ENCODE measurements at places on chromosomes 2 and 18.

DNA sequence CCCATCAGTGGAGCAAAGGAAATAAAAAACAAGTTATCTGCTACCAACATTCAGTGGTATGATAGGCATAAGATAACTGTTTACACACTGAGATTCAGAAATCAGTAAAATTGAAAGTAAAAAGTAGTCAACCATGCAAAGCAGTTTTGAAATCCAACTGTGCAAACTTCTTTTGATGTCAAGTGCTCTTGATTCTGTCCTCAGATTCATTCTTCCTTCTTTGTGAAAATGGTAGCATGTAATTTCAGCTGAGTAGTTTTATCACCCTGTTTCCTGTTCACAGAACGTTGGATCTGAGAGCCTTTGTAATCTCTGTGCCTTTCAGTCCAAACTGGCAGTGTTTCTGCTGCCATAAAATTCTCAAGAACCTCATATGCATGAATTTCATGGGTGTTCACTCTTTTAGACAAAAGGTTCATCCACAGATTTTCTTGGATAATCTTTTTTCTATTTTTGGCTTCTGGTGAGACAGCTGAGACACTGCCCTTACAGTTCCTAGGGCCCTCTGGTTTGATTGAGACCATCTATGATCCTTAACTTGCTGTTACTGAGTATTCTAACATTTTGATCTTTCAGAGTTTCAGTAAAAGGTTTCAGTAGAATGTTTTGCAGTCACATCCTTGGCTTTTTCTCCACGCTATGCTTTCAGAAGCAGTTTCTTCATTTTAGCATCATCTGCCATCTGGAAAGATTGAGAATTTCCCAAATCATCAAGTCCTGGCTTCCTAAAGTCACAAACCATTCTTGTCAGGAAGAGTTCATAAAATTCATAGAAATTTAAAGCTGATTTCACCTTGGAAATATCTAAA is 272.3 kb upstream of the EPHA4 start:
- no peak for DNase-seq

DNA sequence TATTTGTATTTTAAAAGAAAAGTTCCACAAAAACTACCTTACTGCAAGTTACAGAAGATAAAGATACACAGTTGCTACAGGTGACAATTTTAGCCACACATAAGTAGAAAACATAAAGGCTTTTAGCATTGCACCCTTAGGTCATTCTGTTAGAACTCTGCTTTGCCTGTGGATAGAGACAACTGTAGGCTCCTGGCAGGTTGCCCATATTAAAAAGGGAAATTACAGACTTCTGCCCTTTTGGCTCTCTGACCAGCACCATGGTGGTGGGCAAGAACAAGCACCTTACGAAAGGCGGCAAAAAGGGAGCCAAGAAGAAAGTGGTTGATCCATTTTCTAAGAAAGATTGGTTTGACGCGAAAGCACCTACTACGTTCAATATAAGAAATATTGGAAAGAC is 223.3 kb downstream of the MC4R start:
- DNase-seq, result no peak

DNA sequence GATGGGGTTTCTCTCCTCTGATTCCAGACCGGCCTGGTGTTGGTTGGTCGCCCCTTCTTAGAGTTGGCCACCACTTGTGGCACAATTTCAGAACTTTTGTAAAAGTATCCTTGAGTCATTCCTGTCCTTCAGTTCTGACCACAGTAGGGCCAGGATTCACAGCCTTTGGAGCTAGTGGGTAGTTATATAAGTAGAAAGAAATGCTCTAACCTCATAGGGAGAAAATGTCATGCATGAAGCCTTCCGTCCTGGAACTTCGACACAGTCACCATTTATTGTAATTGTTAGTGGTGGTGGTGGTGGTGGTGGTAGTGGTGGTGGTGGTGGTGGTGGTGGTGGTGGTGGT is 65.4 kb downstream of the EPAS1 start:
- no peak for DNase-seq

DNA sequence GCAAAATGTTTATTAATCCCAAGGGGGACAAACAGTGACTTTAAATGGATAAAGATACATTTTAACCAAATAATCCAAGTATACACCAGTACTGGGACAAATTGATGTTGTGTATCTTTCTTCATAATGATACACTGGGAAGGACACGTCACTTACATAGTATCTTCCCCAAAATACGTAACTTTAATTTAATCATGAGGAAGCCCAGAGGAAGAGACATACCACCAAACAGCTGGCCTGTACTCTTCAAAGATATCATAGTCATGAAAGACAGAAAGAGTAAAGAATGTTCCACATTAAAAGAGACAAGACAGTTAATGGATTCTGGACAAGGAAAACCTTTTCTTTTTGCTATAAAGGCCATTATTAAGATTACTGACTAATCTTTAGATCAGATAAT is 37.1 kb downstream of the AGFG1 start:
- no peak for DNase-seq

DNA sequence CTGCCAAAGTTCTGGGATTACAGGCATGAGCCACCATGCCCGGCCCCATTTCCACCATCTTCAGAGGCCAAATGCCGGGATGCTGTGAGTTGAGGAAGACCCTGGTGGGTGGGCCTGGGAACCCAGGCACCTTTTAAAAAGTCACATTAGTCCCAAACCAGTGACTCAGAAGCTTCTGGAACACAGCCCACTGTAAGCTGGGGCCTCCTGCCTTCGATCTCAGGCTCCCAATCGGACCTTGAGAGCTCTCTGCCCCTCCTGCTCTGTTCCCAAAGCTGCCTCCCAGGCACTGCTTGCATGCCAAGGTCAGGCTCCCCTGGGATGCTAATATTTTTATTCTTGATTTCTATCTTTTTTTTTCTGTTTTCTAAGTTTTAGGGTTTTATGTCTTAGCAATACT is 4.2 kb downstream of the ADCY3 start:
- no peak for DNase-seq

DNA sequence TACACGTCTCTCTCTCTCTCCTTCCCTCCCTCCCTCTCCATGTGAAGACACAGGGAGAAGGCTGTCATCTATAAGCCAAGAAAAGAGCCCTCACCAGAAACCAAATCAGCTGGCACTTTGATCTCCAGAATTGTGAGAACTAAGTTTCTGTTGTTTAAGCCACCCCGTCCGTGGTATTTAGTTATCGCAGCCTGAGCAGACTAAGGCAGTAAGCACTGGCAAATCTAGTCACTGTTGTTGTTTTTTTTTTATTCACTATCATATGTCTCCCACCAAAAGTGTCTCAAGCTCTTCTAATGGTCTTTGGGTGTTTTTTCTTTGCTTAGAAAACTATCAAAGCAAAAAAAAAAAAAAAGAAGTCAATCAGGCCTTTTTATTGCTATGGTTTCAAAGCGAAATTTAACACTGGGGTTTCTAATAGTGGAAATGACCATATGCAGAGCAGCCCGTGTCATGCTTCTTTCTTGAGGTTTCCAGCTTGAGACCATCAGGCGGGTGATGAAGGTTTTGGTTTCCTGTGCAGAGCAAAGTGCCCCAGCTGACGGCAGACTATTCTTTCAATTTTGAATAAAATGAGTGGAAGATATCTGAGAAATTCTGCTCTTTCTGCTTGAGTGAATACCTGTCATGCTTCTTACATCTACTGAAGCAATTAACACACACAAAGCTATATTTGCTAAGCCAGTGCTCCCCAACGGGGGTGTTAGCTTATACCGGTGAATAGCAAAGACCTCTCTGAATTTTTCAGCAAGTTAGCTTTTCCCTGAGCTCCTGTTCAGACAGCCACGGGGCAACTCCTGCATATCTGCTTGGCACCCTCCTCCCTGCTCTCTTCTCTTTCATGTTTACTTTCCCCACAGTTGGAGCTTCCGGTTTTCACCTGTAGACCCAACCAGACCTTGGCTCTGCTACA is 394.1 kb upstream of the ATP5MC3 start:
- no peak for DNase-seq

- no peak for DNase-seq
Observed at GRCh38 chr2:202768273-202768672, 103.3 kb downstream of the ICA1L start.

DNA sequence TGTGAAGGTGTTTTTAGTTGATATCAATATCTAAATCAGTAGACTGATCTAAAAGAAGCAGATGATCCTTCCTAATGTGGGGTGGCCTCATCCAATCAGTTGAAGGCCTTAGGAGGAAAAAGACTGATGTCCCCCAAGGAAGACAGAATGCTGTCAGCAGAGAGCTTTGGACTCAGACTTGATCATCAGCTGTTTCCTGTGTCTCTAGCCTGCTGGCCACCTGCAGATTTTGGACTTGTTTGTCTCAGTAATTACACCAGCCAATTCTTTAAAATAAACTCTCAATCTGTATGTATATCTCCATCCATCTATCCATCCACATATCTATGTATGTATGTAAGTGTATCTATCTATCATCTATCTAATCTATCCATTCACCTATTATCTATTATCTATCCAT is 301.3 kb downstream of the LPIN1 start:
- no peak for DNase-seq

DNA sequence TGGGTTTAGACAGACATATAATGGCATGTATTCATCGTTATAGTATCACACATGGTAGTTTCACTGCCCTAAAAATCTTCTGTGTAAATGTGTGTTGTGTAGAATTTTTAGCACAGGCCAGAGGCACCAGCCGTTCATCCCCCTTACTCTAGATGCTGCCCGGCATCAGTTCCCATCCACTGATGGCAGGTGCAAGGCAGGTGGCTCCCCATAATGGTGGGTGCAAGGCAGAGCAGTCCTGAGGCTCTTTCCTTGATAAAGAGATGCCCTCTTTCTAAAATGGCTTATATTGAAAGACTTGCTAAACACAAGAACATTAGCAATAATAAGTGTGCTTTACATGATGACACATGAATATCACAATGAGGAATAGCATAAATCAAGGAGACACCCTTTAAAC is 508.5 kb downstream of the EPHA4 start:
- DNase-seq, result no peak

DNA sequence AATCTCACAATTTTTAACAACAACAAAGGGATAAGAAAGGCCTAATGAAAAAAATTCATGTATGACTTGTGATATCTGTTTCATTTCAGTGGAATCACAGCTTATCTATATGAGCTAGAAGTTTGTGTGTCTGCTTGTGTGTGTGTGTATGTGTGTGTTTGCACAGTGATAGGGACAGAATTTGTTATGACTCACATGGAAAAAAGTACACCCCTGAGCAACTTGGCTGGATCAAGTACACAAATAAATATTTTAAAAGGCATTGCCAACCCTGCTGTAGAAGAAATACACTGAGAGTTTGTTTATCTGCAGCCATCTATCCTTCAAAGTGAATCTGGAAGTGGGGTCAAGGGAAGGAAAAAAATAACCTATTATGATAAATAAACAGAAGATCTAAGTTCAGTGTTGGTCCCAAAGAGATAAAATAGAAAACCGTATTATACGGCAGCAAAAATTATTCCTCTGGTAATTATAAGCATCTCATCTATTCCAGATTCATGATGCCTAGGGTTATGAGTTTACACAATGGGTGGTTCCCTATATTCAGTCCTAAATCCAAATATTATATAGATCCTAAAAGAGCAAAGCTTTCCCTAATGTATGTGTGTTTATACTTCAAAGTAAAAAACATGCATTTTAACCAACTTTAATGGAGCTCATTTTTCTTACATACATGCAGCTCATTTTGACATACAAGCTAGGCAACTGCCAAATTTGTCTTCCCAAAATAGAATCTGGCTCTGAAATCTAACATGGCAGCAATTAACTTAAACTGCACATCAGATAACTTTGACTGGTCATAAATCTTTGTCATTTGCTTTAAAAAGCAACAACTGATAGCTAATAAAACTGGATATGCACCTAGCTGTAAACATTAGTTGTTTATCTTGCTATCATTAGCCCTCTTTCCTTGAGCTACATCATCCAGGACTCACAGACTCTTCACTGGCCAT is 420.6 kb downstream of the IRS1 start:
- no peak for DNase-seq

GRCh38 chr2:22329211-22330154 is 1055.5 kb upstream of the KLHL29 start:
- DNase-seq, result no peak

GRCh38 chr18:64882896-64883295 is 734.0 kb upstream of the LINC00305 start:
- DNase-seq, result no peak

DNA sequence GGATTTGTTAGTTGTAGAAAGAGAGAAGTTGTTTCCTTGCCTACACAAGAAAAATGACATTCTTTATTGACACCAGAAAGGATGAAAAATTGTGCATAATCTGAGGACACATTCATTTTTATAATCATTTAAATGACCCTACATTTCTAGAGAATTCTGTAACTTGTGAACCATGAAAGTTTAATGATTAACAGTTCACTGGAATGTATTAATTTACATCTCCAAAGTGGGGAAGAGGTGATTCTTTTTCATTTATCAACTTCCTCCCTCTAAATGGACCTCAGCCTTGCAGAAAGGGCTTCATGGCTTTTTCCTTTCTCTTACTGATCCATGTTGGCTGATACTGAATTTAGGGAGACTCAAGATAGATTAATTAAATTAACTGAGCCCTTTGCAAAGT is 565.2 kb upstream of the LINC00305 start:
- no peak for DNase-seq

DNA sequence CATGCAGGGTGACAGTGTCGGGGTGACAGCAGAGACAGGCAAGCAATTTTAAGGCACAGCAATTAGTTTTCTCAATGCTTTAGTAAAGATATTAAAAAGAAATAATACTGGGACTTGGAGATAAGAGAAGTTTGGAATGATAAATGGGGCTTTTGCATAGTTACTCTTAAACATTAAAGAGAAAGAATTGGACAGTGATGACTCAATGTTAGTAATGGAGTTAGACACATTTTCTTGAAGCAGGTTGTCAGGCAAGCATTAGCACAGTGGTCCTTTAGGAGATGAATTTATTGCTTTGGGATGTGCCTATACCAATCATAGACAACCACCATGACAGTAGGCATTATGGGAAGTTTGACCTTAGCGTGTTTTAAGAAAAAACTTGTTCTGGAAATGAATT is 228.3 kb upstream of the RAB12 start:
- no peak for DNase-seq

GRCh38 chr2:25339211-25339674 is 2.5 kb downstream of the DNMT3A start:
- no peak for DNase-seq

- DNase-seq, result no peak
Observed at GRCh38 chr2:158598862-158599517, 142.2 kb downstream of the PKP4 start.

DNA sequence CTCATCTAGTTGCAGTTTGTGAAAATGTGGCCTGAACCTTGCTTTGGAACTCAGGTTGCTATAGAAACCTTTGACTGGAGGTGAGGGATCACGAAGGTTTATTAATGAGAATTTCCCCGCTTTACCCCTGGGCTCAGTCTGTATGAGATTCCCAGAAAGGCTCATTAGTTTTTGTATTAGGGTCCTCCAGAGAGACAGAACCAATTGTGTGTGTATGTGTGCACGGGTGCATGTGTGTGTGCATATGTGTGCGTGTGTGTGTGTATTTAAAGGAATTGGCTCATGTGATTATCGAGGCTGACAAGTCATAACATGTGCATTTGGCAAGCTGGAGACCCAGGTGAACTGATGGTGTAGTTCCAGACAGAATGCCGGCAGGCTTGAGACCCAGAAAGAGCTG is 113.8 kb upstream of the DLX2 start:
- no peak for DNase-seq

GRCh38 chr2:239399921-239400595 is 762 bp downstream of the HDAC4 start:
- peak; percentile 15 for DNase-seq

Measured in activated CD4-positive, alpha-beta T cell treated with anti-CD3 and anti-CD28 coated beads, Interleukin-2, amount 50 U/mL, for 4 hours (primary cell).